Activated CD4-positive, alpha-beta T cell treated with anti-CD3 and anti-CD28 coated beads, Interleukin-2, amount 50 U/mL, for 4 hours (primary cell): ENCODE measurements at places on chromosomes 1 and 21.

DNA sequence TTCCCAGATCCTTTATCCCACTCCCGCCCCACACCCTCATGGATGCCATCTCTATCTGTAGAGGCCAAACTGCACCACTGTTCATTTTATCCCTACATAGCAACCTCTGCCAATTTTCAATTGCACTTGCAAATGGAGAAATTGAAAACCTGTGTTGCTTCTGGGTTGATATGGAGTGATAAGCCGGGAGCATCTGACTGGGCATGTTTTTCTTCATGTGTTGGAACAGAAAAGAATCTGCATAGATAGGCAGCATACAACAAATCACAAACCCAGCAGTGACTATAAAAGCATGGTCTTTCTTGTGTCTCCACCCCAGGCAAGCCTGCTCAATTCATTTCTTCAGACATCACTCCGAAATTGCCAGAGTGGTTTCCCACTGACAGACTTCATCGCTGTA lies 608.8 kb upstream of the CAMK1G start:
- no peak for DNase-seq

DNA sequence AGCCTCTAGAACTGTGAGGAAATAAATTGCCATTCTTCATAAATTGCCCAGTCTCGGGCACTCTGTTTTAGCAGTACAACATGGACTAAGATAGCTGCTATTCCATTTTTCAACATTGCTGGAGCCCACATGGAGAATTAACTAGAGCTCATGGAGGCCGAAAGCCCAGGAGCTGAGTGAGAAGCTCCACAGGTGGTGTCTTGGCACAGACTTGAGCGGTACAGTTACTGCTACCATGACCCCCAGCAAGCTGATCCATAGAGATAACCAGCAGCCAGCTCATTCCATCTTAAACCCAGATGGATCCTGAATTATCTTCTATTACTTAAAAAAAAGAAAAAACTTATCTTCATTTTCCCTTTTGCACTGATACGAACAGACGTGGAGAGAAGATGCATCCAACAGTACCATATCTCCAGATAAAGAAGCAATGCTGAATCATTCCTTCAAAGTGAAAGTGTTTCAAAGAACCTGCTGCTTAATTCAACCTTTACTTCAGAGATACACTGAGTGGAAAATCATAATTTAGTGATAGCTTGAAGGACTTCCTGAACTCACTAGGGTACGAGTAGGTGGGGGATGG lies 115.1 kb downstream of the SETD4 start:
- no peak for DNase-seq

GRCh38 chr1:235637756-235638534 lies 11.6 kb downstream of the GNG4 start:
- no peak for DNase-seq

DNA sequence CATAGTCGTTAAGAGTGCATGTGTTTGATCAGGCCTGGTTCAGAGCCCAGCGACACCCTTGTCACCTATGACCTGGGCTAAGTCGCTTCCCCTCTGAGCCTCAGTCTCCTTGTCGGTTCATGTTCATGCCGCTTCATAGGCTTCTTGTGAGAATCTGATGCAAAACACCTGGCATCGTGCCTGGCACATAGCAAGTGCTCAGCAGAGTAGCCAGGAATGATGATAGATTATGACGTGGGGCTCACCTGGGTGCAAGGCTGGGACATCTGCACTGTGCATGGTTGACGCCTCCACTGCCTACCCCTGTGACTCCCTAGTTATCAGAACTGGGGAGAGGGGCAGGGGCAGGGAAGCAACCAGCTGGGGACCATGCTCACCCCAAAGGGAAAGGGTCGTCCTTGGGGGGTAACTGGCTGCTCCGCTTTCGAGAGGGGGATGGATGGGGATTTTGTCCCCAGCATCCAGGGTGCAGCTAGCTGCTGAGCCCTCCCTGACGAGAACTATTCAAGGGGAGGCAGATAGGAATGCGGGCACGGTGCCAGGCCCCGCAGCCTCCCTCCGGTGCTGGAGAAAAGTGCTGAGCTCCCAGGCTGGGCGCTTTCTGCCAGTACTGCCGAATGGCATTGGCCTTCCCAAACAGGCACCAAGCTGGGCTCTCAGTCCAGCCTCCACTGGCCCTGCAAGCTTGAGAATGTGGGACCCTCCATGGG lies 9.3 kb downstream of the EFHD2 start:
- DNase-seq, result no peak

GRCh38 chr1:100400404-100400803 lies 48.1 kb downstream of the CDC14A start:
- peak; percentile 51 for DNase-seq

DNA sequence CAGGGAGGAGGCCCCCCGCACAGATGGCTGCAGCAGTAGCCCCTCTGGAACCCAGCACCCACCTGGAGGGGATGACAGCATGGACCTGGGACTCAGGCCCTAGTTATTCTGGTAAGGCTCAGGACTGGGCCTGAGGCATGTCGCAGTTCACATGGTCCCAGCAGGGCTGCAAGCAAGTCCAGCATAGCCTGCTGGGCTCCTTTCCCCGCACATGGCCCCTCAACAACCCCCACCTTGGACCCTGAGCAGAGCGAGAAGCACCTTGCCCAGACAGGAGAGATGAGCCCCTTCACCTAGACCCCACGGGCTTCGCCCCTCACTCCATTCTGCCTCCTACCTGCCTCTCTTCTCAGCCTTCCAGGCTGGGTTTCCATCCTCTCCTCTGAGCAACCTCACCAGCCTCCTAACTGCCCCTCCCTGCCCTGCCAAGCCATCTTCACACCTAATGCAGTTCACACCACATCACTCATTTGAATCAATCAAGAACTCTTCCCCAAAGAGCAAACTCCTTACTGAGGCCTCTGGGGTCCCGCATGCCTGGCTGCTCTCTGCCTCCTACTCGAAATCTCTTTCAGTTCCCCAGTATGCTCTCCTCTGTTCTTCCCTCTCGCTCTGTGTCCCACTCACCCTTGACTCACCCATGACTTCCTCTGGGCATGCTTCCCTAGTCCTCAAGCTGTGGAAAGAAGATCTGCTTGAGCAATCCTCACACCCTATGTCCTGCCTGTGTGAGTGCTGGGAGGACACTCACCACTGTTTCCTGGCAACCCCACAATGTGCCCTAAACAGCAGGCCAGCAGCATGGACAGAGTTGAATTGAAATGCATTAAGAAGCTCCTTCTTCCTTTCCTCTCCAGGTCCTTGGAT lies 9.4 kb upstream of the THEMIS2 start:
- DNase-seq, result no peak

DNA sequence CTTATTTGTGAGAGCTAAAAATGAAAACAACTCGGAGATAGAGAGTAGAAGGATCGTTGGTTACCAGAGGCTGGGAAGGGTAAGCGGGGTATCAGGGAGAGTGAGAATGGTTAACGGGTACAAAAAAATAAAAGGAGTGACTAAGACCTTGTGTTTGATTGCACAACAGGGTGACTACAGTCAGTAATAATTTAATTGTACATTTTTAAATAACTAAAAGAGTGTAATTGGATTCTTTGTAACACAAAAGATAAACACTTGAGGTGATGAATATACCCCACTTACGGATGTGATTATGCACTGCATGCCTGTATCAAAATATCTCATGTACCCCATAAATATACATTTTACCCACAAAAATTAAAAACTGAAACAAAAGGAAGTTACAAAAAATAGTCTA lies 29.4 kb downstream of the FOXJ3 start:
- no peak for DNase-seq

GRCh38 chr1:166307261-166308188 lies 140.7 kb upstream of the FAM78B start:
- DNase-seq, result no peak

GRCh38 chr1:154431586-154432373 lies 26.6 kb downstream of the IL6R start:
- DNase-seq, result peak; percentile 42

- DNase-seq, result no peak
Observed at GRCh38 chr1:197786280-197786679, 11.0 kb upstream of the DENND1B start.

DNA sequence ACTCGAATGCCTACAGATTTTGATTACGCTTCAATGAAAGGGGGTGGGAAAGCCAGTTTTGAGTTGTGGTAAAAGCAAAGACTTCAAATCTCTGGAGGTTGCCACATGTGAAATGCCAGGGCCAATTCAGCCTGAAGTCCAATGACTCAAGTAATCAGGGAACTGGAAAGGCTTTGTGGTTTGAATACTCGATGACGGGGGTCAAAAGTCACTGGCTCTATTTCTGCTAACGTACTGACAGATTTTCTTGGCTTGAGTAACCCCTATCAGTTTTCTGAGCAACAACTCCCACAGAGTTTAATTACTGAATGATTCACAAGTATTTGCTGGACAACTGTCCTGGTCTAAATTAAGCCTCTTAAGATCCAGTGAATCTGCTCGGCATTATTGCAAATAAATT lies 152.2 kb downstream of the SIPA1L2 start:
- DNase-seq, result no peak

DNA sequence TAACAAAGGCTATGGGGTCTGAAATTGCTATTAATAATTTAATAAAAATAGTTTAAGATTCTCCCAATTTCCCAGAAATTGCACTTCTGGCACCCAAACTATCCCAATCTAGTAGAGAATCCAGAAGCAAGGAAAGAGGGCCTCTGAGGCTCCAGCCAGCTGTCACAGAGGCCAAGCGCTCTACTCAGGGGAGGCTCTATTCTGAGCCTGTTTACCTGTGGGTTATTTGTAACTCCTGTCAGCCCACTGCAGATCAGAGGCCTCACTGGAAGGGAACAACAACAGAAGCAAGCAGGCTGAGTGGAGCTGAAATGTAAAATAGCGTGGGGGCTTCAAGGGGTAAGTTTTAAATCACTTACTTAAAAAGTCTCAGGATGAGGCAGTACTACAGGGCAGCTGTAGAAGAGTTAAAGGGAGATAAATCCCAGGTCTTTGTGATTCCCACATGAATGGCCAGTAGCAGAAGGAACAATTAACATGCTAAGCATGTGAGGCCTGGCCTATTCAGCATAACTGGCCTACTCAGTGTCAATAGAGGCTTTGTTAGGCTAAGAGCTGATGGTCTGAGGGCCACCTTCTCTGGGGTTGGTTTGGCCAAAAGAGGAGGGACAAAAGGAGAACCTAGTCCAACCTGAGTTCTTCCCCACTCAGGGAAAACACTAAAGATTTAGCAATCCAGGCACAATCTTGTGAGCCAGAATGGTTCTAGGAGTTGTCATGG lies 12.8 kb downstream of the ZNF687 start:
- DNase-seq, result no peak

DNA sequence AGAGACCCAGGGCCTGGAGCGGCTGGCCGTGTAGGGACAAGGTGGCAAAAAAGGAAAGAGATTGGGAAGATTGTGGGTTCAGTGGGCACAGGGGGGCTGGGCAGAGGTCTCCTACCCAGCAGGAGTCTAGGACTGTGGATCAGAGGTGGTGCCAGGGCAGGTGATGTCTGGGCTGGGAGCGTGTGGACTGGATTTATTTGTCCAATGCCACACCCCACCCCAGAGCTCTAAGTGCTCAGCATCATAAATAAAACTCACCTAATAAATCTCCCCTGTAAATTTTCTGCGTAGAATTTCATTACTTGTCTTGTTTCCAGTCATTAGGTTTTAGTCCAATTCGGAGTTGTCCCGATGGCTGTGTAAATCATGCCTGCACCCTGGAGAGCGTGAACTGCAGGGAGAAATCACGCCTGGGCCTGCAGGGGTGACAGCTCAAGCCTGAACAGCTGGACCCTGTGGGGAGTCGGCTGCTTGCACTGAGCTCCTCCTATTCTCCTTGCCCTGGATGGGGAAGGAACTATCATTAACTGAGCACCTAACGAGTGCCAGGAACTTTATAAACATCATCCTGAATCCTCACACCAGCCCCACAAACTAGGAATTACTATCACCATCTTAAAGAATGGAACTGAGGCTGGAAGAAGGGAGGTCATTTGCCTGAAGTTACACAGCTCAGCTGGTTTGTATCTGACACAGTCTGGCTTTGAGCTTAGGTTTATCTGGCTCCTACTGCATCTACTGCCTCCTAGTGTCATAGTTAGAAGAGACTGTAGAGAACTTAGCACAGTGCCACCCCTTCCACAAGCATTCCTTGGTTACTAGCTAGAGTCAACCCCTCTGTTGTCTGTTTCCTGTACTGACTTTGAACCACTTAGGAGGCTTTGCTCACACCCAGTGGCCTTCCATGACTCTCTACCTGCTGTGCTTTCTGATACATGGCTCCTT lies 25.0 kb upstream of the POU3F1 start:
- DNase-seq, result no peak

DNA sequence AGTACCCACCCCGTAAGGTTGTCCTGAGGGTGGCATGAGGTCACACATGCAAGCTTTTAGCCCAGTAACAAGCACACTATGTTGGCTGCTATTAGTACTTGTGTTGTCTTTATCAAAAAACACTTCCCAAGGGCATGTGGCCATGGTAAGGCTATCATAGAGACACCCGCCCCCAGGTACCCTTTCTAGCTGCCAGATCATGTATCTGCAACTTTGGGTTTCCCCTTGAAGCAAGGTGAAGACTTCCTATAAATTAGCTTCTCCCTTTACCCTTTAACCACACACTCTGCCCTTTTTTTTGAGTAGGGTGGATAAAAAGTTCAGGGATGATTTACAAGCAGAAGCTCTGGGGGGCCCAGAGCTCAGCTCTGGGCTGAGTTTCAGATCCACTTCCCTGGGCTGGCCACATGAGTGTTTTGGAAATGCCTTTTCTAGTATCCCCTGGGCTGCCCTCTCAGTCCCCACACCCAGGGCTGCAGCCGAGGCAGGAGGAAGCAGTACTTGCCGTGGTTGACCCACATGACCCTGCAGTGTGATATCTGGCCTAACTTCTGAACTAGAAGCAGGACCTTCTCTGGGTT lies 2.0 kb downstream of the ZDHHC18 start:
- no peak for DNase-seq

- DNase-seq, result no peak
Observed at GRCh38 chr1:93750955-93751354, 69.3 kb upstream of the BCAR3 start.

- no peak for DNase-seq
Observed at GRCh38 chr1:198024782-198025181, 107.6 kb downstream of the LHX9 start.

GRCh38 chr1:226104671-226105121 lies 42.2 kb downstream of the H3-3A start:
- no peak for DNase-seq
